ENCODE measurements at places on chromosomes 1 and 21.

DNA sequence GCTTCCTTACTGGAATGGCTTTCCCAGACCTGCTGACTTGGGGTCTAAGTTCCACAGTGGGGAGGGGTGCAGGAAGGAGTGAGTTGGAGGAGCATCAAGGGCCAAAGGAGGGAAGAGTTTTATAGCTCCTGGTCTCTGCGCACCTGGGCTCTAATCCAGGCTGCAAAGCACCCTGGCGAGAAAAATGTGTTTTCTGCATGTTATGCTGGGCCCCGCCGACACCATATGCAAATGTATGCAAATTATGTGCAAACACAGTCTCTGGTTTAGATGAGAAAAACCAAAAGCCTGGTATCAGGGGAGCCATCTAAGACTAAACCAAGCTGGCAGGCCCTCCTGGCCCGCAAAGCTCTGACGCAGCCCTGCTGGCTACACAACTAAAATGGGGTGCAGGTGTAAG is 95.0 kb downstream of the VWA5B1 start:
- no peak for DNase-seq

DNA sequence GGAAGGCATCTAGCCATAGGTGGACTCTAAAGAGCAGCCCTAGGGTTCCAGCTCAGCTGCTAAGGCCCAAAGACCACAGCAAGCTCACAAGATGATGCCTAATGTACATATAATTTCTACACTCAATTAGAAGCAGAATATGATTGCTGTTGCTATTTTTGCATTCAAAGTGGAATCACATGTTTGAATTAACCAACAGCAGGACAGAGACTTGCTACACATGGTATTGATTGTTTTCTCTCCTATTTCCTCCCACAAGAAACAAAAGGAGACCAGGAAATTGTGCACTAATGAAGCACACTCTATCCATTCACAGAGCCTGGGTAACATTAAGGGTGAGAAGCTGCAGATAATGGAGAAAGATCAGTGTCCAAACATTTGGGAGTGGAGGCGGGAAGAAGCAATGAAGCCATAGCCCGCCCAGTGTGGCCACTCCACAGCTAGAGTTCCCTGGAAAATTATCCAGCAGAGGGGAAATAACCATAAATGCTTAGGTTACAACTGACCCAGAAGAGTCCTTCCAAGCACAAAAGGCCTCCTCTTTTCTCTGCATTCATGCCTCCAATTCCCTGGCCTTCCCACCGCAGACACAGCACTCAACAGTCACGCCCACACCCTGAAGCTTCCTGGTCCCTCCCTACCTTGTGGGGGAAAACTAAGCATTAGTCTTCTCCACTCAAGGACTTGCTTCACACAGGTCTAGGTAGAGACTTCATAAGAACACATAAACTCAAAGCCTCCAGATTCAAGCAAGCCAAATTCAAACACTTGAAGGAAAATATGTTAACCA is 7.5 kb downstream of the CNN3 start:
- no peak for DNase-seq

DNA sequence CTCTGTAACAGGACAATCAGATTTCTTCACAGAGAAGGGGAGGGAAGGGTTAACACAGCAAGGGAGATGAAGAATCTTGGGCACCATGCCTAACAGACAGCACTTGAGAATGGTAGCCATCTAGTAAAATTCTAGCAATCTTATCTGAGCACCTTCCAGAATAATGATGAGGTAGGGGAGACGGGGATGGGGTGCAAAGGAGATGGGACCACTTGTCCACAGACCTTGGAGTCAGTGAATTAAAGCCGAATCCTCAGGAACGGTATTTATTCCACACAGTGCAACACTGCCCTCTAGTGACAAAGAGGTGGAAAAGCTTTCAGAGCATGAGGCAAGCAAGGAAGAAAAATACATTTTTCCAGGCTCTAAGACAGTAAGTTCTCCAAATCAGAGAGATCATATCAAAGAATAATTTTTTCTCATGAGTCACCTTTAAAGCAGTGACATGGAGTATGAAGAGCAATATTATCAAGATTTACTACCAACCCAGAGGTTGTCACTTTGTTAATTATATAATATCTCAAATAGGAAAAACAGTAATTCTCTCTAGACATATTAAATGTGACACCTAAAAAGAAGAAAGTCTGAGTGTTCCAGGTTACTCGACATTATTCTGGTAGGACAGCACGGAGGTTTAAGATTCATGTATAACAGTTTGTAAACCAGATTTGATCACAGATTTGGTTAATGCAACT is 43.3 kb upstream of the LPAR3 start:
- DNase-seq: no peak

DNA sequence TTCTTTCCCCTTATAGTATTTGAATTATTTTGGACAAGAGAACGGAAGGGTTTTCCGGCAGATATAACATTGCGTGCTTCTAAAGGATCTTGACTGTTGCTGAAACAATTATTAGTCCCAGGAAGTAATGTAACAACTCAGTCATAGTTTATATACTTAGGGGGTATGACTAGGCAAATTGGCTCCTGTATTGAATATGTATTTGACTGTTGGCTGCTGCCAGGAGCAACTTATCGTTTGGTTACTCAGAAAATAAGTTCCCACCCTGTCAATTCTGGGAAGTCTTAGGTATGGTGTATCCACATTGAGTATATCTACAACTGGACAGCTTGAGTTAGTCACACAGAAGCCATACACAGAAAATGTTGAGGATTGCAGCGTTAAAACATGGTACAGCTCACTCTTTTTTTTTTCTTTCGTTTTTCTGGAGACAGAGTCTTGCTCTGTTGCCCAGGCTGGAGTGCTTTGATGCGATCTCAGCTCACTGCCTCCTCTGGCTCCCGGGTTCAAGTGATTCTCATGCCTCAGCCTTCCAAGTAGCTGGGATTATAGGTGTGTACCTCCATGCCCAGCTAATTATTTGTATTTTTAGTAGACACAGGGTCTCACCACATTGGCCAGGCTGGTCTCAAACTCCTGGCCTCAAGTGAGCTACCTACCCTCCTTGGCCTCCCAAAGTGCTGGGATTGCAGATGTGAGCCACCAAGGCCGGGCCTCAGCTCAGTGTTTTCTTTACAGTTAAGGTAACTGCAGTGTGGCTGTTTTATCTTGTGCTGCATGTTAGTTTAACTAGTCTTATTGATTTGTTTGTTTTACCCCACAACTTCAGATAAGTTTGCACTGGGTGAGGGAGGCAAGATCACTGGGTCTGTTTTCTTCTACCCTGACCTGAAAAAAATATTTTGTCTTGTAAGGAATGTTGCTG is 10.2 kb downstream of the SMAP2 start:
- DNase-seq: no peak

DNA sequence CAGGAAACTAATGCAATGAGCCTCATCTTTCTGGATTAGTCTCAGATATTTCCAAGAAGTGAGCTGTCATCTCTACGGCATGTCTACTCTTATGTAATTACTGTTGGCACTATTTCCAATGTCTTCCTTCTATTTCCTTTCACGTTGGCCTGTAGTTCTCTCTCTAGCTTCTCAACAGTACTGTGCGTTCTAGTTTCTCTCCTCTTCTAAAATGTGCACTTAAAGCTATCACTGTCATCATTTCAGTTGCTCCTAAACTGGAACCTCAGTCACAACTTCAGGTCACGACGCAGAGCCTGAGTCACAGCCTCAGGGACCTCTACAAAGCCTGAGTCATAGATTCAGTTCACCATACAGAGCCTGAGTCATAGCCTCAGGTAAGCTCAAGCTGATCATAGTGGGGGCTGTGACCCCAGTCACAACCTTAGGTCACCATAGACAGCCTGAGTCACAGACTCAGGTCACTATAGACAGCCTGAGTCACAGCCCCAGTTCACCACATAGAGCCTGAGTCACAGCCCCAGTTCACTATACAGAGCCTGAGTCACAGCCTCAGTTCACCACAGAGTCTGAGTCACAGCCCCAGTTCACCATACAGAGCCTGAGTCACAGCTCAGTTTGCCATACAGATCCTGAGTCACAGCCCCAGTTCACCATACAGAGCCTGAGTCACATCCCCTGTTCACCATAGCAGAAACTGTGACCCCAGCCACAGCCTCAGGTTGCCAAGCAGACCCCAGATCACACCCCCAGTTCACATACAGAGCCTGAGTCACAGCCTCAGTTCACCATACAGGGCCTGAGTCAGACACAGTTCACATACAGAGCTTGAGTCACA is 13.0 kb downstream of the WNT9A start:
- no peak for DNase-seq

GRCh38 chr1:234186037-234186688 is 187.1 kb upstream of the COA6 start:
- no peak for DNase-seq

DNA sequence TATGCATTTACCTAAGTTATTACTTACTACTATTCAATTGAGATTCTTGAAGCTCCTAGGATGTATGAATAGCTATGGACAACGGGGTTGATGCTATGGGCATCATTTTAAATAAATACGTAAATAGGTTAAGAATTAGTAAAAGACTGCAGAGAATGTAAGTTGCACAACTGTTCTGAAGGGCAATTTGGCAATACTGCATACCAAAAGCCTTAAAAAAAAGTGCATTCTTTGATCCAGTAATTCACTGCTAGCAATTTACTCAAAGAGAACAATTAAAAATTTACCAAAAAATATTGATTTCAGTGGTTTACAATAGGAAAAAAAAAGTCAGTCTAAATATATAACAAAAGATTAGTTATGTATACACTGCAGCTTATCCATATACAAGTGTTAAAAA is 3.5 kb downstream of the ARPC5 start:
- DNase-seq: no peak

DNA sequence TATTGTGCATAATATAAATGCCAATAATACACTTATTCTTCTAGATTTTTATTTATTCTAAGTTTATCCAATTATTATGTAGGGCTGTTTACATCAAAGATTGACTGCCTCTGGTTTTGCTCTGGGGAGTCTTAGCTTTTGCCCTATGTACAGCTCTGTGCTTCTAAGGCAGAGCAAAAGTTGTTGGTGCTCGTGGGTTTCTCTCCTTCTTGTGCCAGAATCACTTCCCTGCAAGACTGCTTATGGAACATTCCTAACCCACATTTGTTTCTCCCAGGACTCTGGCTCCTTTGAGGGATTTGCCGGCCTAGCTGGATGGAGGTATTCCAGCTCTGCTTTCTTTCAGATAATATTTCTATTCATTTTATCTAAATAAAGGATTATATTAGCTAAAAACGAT is 849.1 kb downstream of the USP25 start:
- DNase-seq: no peak

DNA sequence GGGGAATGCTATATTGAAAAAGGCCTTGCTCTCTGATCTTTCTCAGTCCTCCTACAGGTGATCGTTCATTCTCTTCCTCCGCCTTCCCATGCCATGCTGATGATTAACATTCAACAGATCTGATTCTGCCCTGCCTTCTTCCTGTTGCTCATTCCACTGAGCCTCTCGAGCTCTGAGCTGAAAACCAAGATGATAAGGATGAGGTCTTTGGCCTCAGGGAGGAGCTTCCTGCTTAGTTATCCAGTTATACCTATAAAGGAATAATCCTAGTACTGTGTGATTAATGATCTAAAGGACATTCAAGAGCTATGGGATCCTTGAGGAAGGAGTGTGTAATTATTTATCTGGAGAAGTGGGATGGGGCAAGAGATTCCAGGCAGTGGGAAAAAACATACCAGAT is 25.2 kb upstream of the MAP3K7CL start:
- DNase-seq: no peak

- no peak for DNase-seq
These were observed 17.8 kb upstream of the LSS start for GRCh38 chr21:46246345-46246744.

DNA sequence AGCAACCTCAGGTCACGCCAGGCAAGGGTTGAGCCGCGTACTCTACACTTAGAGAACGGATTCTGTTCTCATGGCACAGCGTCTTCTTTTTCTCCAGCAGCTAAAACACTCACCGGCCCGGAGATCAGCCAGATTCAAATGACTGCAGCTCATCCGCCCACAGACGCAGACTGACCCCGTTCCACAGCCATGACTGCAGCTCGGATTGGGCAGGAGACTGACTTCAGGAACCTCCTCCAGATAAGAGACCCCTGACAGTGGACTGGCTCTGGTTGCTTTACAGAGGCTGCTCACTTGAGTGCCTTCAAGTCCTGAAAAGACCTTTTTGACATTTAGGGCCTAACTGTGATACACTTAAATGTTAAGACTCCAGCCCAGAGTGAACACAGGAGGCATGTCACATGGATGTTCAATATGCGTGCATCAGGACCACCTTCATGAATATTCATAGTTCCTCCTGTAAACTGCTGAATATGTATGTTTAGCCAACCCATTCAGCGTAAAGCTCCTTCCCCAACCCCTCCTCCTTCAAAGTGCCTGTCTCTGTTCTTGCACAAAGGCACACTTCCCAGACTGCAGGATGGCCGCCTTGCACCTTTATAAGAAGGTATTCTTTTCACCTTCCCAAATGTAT is 42.6 kb downstream of the BACE2 start:
- no peak for DNase-seq

- no peak for DNase-seq
These were observed 157.7 kb downstream of the DSCAM start for GRCh38 chr21:40689217-40689616.

DNA sequence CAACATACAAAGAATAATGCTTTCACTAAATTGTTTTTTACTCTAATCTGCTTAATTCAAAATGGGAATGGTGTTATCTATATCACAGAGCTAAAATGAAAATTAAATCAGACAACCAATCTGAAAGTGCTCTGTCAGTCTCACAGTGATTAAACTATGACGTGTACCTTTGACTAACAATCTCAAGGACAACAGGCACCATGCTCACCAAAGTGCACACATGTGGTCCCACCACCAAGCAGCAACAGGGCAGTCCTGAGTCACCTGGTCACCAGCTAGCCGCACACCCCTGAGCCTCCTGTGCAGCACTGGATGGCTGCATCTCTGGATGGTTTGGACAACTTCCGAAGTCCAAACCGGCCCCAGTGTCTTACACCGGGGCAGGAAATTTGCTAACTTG is 54.5 kb upstream of the NADK start:
- DNase-seq: no peak

GRCh38 chr21:42481169-42481568 is 14.9 kb downstream of the RSPH1 start:
- no peak for DNase-seq

DNA sequence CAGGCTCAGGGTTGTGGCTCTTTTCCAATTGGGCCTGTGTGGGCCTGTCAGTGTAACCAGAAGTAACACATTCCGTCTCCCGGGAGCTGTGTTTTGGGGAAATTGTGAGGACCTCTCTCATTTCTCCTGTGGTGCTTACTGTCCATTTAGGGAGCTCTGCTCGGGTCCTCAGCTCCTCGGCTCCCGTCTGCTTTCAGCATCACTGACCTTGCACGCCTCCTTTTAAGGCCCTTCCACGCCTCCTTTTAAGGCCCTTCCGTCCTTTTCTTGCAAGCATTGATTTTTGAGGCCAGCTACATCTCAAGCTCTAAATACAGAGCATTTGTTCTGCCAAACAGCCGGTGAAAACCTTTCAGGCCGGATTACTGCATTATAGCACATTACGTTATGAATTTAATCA is 9.7 kb downstream of the CA6 start:
- no peak for DNase-seq

DNA sequence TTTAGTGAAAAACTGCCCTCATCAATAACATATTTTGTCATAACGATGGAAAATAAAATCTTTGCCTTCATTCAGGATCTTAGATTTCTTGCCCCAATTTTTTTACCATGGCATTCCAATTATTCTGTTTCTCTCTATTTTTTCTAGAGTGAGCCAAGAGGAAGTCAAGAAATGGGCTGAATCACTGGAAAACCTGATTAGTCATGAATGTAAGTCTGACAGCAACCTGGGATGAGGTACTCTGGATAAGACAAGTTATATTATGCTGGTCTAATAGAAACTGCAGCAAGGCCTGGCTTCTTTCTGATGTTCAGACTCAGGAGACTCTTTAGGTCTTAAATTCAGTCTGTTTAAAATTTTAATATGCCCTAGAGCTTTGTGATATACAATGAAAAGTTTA is 3.5 kb downstream of the RGS4 start:
- no peak for DNase-seq

Data from left ventricle myocardium inferior (tissue), 1 donor.